Heart left ventricle (tissue), 16 donors: ENCODE measurements at places on chromosomes 3 and 15.

DNA sequence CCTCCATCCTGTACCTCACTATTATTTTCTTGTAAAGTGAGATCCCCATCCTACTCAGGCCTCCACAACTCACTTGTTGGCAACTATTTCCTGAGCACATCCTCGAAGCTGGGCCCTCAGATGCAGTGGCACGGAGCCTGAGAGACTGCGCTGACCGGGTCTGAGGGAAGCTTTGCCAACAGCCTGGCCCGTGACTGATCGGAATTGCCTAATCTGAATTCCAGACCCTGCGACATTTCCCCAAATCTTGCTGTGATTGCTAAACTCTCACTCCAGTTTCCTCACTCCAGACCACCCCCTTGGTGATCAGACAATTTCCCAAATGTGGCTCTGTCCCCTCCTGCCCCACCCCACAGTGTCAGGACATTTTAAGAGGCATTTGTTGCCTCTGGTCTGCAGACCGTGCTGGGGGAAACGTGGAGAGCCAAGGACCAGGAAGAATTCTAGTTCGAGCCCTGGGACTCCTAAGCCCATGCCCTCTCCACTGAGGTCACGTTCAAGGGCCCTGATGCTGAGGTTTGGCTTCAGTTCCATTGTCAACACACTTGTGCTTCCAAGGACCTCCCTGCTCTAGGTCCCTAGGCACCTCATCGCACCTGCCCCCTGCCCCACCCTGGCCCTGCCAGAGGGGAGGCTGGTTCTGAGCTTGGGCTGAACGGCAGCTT lies 22.8 kb downstream of the KLHL25 start:
- DNase-seq = peak; percentile 67

DNA sequence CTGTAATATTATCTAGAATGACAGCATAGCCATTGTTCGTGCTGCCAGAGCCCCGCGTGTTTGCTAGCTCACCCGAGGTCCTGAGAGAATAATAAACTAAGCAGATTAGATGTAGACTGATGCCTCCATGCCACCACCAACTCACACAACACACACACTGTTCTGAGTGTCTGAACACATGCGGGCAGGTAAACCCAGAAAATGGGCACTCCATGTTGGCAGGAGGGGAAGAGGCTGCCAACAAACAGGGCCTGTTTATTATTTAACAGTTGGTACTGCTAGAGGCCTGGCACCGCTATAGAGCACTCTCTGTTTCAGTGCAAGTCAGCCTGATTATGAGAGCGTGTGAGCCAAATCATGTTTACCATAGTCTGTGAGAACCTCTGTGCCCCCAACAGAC lies 299.0 kb downstream of the ZBTB20 start:
- DNase-seq = no peak

- no peak for DNase-seq
These were observed 16.8 kb upstream of the ATP1B3 start for GRCh38 chr3:141859651-141860050.

GRCh38 chr3:177578488-177578887 lies 381.2 kb upstream of the TBL1XR1 start:
- DNase-seq = no peak

- no peak for DNase-seq
These were observed 18.8 kb upstream of the AMOTL2 start for GRCh38 chr3:134393074-134393473.

GRCh38 chr3:183185696-183186095 lies 23.2 kb upstream of the LAMP3 start:
- no peak for DNase-seq

DNA sequence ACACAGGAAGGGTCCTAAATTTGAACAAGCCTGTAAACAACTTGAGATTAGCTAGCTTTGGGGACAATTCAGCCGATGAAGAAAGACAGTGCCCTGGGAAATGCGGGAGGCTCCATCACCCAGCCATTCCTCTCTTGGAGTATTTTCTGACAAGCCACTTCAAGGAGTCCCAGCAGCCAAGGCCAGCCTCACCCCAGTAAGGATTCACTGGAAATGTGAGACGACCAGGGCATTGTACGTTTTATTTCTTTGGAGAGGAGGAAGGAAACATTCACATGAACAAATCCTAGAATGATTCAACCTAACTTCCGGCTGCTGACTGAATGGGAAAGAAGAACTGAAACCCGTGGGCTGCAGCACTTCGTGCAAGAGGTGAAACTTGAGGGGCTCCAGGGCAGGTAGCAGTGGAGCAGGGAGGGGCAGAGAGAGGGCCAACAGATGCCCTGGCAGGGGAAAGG lies 116.4 kb upstream of the ARHGEF3 start:
- DNase-seq = no peak

GRCh38 chr15:93027413-93027812 lies 61.6 kb downstream of the RGMA start:
- DNase-seq = no peak

- DNase-seq = no peak
These were observed 200.8 kb upstream of the IL12A start for GRCh38 chr3:159787794-159788205.

GRCh38 chr3:140068494-140069017 lies 133.6 kb downstream of the CLSTN2 start:
- DNase-seq = no peak

- DNase-seq = no peak
These were observed 61.1 kb upstream of the TMCO5A start for GRCh38 chr15:37873336-37873735.

- no peak for DNase-seq
These were observed 133.4 kb downstream of the CHST2 start for GRCh38 chr3:143252931-143253330.

DNA sequence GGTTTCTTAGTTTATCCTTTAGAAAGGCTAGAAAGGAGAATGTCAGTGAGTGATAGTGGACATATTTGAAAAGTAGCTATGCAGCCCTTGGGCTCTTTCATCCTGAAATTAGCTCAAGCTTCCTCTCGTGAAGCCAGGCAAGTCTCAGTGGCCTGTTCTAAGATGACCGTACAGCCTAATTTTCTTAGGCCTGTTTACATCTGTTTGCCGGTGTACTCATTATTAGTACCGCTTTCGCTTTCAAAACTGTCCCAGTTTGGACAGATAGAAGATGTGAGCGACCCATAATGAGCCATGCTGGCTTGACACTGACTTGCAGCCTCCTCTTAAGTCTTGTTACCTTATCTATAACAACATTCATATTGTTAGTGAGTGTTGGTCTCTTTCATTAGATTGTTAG lies 5.7 kb upstream of the ARL14 start:
- DNase-seq = no peak

DNA sequence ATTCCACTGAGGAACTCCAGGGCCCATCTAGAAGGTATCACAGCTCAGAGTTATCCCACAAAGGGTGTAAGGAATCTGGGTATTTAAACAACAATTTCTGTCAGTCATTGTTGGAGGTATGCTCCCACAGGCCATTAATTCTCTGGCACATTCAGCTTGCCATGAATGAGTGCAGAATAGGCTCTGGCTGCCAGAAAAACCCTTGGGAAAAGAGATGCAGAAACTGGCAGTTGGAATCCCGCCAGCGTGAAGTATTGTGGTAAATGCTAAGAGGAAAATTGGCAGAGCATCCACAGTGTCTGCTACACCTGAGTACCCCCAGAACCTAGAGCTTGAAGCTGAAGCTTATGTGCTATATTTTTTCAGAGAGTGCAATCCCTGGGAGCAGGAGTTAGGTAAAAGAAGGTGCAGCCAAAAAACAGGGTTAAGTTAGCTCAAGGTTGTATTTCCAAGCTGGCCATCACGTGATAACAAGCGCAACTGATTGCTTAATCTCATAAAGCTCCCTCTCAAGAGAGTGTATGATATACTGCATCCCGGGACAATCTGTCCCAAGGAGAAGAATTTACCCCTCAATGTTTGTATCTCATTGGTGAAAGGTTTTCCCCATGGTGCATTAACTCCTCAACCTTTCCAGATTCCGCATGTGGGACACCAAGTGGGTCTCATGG lies 94.2 kb upstream of the ACP3 start:
- DNase-seq = no peak

- no peak for DNase-seq
These were observed 86.4 kb downstream of the WDR76 start for GRCh38 chr15:43913026-43913780.

GRCh38 chr3:112053229-112053628 lies 18.7 kb downstream of the TMPRSS7 start:
- no peak for DNase-seq

DNA sequence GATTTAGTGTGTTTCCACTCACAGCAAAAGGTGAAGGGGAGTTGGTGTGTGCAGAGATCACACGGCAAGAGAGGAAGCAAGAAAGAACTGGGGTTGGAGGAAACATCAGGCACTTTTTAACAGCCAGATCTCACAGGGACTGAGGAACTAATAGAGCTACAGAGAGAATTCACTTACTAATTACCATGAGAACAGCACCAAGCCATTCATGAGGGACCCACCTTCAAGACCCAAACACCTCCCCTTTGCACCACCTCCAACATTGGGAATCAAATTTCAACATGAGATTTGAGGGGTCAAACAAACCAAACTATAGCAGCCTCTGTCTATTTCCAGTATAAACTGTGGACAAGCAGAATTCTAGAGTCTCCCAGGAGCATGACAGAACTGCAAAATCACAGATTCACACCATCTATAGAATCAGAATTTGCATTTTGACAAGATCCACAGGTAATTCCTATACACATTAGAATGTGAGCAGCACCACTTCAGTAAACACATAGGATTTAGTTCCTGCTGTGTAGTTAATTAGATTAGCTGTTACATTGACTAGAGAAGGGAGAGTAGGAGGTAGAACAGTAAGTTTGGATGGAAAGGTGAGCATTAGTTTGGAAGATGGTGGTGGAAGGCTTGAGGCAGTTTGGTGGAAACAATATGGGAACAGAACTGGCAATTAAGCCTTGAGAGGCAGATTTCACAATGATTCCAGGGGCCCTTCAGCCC lies 311.7 kb downstream of the NSUN3 start:
- DNase-seq = no peak

DNA sequence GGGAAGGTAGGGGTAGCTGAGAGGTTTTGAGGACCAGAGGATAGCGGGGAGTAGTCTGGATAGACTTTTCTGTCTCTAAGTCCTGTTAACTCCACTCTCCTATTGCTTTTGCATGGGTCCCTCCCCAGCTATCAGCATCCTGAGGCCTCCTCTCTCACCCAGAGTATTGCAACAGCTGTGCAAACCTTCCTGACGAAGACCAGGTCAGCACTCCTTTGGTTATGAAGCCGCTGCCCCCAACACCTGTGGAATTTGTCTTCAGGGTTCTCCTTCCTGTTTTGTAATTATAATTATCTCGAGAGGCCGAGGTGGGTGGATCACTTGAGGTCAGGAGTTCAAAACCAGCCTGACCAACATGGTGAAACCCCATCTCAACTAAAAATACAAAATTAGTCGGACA lies 24.8 kb downstream of the TYRO3 start:
- DNase-seq = no peak

GRCh38 chr3:64488939-64489338 lies 198.9 kb downstream of the ADAMTS9 start:
- DNase-seq = no peak

- no peak for DNase-seq
These were observed 28.2 kb downstream of the ARIH1 start for GRCh38 chr15:72502220-72502809.

DNA sequence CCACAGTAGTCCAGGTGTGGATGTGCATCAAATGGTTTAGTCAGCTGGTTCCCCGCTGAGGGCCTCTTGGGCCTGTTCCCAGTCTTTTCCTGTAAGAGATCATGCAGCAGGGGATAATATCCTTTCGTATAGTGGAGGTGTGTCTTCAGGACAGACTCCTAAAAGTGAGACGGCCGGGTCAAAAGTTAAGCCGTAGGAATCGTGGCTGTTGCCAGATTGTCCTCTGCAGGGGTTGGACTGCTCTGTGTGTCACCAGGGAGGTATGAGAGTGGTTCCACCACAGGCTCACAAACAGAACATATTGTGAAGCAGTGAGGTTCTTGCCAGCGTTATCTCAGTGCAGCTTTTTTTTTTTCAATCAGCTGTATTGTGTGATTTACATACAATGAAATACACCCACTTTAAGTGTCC lies 95.0 kb downstream of the VGLL4 start:
- DNase-seq = no peak

GRCh38 chr3:34323517-34323916 lies 525.1 kb downstream of the PDCD6IP start:
- DNase-seq = no peak

DNA sequence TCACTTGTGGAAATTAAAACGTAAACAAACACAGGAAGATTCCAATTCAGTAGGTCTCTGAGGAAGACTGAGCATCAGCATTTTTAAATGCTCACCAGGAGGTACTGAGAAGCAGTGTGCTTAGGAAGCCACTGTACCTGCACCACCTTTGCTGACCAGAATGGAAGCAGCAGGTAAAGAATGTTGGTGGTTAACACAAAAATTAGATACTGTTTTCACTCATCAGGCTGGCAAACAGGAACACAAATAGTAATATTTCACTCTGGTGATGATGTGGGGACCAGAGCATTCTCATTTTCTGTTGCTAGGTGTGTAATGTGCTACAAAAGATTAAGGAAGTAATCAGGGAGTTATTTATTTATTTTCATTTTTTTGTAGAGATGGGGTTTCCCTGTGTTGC lies 29.9 kb upstream of the GHSR start:
- no peak for DNase-seq

DNA sequence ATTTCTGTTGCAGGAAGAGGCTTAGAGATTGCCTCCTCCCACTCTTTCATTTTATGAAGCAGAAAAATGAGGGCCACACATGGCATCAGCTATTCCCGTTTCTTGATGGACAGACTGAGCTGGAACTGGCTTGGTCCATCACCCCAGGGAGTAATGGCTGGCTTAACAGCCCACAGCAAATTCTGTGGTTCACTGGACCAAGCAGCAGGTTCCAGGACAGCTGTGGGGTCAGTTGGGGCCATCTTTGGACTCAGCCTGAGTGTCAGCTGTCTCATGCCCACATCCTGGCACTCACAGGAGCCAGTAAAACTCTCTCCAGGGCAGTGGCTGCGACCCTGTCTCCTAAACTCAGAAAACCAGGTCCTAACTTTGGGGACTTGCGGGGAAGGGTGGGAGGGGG lies 36.5 kb downstream of the ZDHHC19 start:
- DNase-seq = no peak

GRCh38 chr3:41198526-41198925 lies 779 bp upstream of the CTNNB1 start:
- peak; percentile 53 for DNase-seq

GRCh38 chr3:9946112-9947024 lies 5.8 kb downstream of the PRRT3 start:
- peak; percentile 93 for DNase-seq

DNA sequence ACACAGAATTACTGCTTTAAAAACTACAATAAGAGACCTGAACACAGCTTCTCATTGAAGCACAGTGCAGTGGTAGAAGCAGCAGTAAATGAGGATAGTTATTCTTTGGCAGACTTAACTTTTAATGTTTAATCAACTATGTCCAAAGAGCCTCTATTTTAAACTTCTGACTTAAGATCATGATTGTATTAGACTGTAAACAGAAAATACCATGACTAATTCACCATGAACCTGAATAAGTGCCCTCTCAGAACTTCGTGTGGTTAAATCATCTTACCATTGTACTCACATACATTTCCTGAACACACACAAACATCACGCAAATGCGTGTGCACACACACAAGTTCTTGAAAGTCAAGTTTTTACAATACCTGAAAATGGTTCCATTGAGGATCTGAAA lies 13.9 kb downstream of the CEP152 start:
- DNase-seq = no peak
